ENCODE measurements at places on chromosomes 1 and 21.

DNA sequence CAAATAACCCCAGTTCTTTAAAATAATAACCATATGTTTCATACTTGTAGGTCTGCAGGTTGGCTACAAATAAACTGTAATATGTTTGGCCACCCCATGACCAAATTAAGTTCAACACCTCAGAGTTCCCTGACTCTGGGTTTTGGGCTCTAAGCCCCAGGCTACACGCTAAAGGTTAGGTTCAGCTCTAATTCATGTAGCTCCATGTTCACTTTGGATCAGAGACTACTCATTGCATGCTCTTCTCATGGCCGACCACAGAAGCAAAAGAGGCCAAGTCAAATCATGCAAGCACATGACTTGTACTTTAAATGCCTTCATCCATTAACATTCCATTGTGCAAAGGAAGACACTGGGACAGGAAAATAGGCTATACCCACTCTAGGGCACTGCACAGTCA is 66.2 kb downstream of the MRPL39 start:
- DNase-seq = no peak

DNA sequence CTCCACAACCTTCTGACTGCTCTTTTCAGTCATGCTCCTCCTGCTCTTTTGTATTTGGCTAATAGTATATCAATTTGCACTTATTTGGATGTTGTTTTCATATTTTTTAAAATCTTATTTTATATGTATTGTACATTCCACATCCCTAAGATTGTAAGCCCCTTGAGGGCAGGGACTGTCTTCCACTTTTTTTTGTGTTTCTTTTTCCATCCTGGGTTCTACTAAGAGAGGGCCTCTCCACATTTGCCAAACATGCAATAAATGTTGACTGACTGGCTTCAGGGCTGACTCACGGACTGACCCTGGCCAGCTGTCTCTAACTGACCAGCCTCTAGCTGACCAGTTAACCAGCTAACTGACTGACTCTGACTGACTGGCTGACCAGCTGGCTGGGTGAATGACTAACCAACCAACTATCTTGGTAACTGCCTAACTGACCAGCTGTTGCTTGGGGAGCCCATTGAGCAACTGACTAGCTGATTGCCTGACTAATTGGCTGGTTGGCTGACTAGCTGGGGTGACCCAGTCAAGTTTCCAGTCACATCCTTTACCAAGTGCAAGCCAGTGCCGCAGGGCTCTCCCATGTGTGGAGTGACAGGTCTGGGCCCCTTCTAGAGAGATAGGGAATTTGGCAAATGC is 16.1 kb downstream of the CSF1 start:
- peak; percentile 38 for DNase-seq

DNA sequence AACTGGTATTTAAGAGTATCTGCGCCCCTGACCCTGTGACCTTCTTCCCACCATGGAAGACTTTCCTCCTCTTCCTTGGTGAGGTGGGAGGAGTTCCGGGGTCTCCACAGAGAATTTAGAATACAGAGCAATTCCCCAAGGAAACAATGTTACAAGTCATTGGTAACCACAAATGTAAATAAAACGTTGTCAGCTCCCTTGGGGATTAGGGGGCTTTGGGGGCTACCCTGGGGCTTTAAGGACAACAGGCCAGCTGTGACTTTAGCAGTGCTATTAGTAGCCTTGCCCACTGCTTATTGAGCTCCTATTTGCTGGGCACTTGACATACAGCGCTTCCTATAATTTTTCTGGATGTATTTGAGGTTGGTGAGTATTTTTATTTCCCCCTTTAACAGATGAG is 69.0 kb downstream of the IGSF21 start:
- DNase-seq = no peak

DNA sequence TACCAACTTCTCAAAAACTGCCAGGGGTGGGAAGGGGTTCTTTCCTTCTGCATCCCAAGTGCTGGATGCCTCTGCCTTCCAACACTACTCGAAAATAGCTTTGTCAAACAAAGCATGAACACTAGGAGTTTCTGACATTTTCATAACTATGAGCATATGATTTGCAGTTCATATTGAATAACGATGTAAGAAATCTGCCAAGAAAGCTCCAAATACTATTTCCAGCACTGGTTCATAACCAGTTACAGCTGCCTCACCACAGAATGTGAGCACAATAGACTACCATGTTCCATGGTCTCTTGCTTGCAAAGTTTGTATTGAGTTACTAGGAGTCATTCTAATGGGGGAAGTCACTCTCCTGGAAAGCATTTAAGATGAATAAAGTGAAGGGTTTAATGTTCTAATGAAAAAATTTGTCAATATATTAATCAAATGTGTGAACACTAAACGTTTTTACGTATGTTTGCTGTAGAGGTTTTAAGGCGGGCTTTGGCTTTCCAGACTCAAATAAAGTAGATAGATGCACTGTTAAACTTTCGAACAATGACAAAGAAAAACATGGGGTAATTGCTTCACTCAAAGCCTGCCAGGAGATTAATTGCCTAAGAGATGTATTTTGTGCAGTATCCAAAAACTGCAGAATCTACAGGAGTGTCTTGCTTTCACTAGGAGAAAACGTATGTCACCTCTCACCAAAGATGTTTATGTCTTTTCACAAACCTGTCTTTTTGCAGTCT is 78.6 kb upstream of the UBE2U start:
- peak; percentile 22 for DNase-seq
